Left colon (tissue), 2 donors: ENCODE measurements at places on chromosomes 7 and 10. TPM values are rescaled to one million over a fixed set of nuclear protein-coding genes. Genes with fewer than 3 reads are reported as not detected.
A peak's percentile ranks its signal among the peaks of the same experiment; 100 is the strongest.

GRCh38 chr10:77493851-77494261, 143.8 kb downstream of the KCNMA1 start:
- no peak for DNase-seq

- DNase-seq, result peak; percentile 84
Observed at GRCh38 chr10:92891885-92892690, 43.8 kb downstream of the EXOC6 start.

DNA sequence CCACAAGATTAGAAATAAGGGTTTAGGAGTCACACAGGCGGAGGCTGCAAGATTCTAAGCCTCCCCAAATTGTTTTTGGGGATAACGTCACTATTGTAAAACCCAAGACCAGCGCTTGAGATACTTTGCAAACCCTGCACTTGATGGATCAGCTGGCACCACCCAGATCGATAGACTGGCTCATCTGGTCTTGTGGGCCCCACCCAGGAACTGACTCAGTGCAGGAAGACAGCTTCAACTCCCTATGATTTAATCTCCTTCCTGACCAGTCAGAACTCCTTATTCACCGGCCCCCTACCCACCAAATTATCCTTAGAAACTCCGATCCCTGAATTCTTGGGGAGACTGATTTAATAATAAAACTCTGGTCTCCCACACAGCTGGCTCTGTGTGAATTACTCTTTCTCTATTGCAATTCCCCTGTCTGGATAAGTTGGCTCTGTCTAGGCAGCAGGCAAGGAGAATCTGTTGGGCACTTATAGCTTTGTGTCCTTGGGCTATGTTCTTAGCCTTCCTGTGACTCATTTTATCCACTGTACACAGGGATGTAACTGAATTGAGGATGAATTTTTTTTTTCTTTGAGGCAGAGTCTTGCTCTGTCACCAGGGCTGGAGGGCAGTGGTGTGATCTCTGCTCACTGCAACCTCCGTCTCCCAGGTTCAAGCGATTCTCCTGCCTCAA, 64.4 kb upstream of the CARD11 start:
- DNase-seq, result no peak

GRCh38 chr7:99331002-99331401, 5.3 kb downstream of the ARPC1A start:
- no peak for DNase-seq

- no peak for DNase-seq
Observed at GRCh38 chr10:62062028-62062427, 160.5 kb downstream of the ARID5B start.

The FBXO24 gene
- total RNA-seq, result 0.34 TPM

DNA sequence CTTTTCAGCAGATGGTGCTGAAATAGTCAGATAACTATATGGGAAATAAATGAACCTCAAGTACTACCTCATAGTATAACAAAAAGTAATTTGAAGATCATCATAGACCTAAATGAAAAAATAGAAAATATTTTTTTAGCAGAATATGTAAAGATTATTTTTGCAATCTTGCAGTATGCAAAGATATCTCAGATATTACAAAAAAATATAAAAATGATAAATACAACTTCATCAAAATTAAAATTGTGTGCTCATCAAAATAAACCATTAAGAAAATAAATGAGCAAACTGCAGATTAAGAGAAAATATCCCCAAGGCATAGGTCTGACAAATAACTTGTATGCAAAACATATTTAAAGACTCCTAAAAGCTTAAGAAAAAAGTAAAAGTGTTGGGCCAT, 83.4 kb upstream of the KCND2 start:
- no peak for DNase-seq

The MYOZ1 gene
- total RNA-seq, result not detected

The FRAT1 gene
- total RNA-seq, result 10.5 TPM

DNA sequence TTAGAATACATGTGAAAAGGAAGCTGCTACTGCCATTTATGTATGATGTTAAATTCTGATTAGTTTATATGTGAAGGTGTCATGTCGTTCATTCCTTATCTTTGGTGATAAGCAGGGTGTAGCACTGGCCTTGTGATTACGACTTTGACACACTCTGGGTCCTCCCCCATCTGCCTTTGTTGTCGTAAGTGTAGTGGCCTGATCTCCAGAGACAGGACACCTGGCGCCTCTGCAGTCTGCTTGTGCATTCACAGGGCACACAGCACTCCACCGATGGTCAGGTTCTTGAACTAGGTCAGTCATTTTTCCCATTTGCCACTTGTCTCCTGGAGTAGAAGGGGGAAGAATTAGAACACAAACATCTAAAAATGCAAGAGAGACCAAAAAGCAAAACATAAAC, 186.0 kb downstream of the PRKCQ start:
- DNase-seq, result peak; percentile 37

GRCh38 chr10:118569882-118570252, 25.6 kb downstream of the PRLHR start:
- no peak for DNase-seq

DNA sequence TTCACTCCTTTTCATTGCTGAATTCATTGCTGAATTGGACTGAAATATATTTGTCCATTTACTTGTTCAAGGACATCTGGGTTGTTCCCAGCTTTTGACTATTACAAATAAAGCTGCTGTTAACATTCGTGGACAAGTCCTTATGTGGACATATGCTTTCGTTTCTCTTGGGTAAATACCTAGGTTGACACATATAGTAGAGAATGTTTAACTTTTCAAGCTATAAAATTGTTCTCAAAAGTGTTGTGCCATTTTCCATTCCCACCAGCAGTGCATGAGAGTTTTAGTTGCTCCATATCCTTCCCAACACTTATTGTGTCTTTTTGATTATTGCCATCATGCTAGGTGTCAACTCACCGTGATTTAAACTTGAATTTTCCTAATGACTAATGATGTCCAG, 17.5 kb upstream of the CPVL start:
- no peak for DNase-seq

The FAM25A gene
- total RNA-seq, result not detected

- no peak for DNase-seq
Observed at GRCh38 chr10:122707535-122707934, 7.9 kb upstream of the C10orf120 start.

The CYP26C1 gene
- total RNA-seq, result 0.14 TPM

GRCh38 chr7:73606801-73607691, 17.3 kb downstream of the MLXIPL start:
- DNase-seq, result peak; percentile 66
